Activated gamma-delta T cell (primary cell): ENCODE measurements at places on chromosomes 1 and 21.

DNA sequence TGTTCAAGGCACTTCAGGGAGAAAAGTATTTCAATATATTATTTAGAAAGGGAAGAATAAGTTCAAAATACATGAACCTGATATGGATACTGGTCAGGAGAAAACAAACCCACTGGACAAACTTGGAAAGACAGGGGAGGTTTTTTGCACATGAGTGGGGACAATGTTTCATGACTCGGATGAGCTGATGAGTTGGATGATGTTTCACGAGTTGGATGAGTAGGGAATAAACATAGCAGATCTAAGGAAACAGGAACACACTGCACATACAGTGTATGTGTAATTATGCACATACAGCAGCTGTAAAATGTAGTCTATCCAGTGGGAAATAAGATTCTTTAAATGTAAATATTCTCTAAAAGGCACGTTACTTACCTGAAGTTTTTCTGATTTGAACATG is 682.9 kb upstream of the ADAMTS5 start:
- no peak for DNase-seq

DNA sequence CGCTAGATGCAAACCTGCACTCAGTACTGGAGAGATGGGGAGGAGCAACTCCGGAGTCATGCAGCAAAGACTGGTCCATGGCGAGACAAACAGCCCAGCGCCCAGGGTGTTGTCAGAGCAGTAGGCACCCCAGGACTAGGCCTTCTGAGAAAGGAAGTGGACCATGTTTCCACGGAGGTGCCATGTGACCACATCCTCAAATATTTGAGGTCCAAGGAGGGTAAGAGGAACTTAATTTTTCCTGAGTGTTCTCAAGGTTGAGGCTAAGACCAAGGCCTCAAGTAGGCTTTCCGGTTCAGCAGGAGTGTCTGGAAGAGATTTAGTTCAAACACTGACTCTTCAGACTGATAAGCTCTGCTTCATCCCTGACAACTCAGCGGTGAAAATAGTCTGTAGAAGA is 186.2 kb downstream of the RHOU start:
- DNase-seq: no peak

GRCh38 chr1:100325415-100326324 is 26.6 kb upstream of the CDC14A start:
- no peak for DNase-seq

DNA sequence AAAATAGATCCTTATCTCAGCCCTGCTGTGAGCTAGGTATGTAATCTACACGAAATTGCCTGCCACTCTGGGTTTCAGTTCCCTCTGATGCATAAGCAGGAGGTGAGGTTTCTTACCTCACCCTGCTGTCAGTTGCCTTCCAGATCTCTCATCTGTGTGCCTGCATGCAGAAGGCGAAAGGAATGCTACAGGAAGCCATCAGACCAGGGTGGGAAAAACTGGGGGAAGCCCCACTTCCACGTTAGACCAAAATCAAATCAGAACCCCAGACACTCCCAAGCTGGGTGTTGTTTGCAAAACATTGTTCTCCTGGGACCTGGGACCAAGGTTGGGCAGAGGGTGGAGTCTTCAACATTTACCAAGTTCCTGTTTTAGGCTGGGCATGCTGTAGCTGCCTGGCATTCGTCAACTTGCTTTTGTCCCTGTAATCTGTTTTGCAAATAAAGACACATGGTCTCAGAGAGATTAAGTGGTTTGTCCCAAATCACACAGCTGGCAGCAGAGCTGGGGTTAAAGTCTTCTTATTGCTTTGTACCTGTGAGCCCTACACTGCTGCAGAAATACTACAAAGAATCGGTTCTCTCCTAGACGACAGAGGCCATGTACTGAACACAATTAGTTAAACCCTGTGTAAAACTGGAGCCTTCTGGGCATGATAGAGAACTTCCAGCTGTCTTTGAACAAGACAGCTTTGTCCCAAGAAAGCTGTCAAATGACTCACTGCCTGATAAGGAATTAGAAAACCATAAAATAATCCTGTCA is 389.7 kb upstream of the RUNX1 start:
- DNase-seq: no peak

DNA sequence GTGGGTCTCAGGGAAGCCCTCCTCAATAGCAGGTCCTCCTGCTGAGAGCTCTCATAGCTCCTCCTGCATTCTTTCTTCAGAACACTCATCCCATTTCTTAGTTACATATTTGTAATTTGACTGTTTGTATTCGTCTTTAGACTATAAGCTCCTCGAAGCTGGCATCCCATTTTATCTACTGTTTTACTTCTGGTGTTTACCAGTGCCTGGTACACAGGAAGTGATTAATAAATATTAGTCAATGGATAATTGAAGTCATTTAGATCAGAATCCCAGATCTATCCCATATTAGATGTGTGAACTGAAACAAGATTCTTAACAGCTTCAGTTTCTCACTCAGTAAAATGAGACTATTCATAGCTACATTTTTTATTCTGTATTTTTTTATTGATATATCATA is 88.7 kb downstream of the PLPP3 start:
- DNase-seq: no peak

- DNase-seq: no peak
Observed at GRCh38 chr1:160540859-160541233, 17.8 kb upstream of the SLAMF6 start.

DNA sequence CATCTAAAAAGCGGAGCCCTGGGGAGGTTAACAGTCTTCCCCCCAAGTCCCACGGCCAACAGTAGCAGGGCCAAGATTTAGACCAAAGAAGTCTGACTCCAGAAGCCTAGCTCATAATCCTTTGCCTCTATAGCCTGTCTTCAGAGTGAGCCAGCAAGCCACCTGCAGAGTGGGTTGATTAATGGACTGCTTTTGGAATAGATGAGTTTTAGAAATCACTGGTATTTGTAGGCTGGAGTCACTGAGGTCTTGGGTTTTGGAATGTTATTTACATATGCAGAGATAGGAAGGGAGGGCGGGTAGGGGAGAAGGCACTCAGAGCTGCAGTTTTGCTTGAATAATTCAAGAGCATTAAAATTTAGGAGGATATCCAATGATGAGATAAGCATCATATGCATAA is 90.8 kb upstream of the L1TD1 start:
- no peak for DNase-seq

DNA sequence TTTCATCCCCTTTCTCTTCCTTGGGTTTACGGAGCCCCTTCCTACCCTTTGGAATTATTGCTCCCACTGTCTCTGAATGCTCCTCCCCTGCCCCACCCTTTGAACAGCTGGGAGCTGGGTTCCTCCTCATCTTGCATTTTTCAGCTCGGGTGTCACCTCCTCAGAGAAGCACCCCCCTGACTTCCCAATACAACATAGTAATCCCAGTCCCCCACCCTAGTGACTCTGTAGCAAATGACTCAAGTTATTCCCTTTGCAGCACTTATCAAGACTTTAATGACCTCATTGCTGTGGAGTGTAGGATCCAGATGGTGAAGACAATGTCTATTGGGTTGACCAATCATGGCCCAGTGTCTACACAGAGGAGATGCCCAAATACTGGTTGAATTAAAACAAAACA is 8.9 kb upstream of the VWA5B1 start:
- no peak for DNase-seq

DNA sequence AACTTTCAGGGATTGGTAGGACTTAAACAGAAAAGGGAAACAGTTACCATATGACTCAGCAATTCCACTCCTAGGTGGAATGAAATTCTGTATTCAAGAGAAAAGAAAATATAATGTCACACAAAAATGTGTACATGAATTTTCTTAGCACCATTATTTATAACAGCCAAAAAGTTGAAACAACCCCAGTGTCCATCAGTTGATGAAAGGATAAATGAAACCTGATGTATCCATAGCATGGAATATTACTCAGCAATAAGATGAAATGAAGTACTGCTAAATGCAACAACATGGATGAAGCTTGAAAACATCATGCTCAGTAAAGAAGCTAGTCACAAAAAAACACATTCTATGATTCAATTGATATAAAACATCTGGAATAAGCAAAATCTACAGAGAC is 15.5 kb downstream of the EEIG2 start:
- DNase-seq: no peak

GRCh38 chr1:9882296-9882944 is 27.6 kb downstream of the CTNNBIP1 start:
- DNase-seq: no peak

- no peak for DNase-seq
Observed at GRCh38 chr1:8456308-8456912, 138.5 kb downstream of the SLC45A1 start.

- DNase-seq: no peak
Observed at GRCh38 chr1:214228976-214229375, 52.0 kb upstream of the SMYD2 start.

GRCh38 chr1:61348025-61348665 is 265.8 kb downstream of the NFIA start:
- no peak for DNase-seq

DNA sequence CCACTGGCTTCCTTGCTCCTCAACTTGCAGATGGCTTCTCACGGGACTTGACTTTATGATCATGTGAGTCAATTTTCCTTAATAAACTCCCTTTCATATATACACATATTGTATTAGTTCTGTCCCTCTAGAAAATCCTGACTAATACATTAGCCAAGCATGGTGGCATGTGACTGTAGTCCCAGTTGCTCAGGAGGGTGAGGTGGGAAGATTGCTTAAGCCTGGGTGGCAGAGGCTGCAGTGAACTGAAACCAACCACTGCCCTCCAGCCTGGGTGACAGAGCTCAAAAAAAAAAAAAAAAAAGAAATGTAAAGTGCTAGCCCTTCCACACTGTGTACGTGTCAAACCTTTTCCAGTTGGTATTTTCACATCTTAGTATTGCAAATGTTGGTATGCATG is 857.0 kb downstream of the LTN1 start:
- no peak for DNase-seq
